ENCODE measurements at places on chromosomes 6 and 20.

DNA sequence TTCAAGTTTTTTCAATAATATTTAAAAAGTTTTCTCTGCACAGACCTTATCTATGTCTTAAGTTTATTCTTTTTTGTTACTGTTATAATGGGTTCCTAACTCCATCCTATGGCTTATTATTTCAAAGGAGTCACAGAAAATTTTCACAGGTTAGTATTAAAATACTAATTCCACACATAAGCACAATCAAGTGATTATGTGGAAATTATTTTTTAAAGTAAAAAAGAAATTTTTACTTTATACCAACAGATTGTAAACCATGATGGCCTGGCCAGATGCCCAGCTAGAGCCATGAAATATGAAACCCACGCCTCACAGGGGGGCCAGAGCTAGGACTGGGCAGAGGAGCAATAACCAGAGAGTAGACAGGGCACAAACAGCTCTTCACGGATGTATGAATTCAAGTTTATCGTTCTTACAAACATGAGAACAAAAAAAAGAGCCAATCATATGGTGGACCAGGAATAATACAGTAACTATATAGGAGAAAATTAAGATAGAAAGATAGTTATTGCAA lies 34.0 kb downstream of the NUDT3 start:
- DNase-seq, result no peak

GRCh38 chr20:40815156-40816038 lies 126.4 kb upstream of the MAFB start:
- DNase-seq, result no peak

GRCh38 chr20:5548902-5549599 lies 201.2 kb upstream of the SHLD1 start:
- no peak for DNase-seq

GRCh38 chr6:42226161-42226611 lies 8.5 kb upstream of the MRPS10 start:
- peak; percentile 25 for DNase-seq

DNA sequence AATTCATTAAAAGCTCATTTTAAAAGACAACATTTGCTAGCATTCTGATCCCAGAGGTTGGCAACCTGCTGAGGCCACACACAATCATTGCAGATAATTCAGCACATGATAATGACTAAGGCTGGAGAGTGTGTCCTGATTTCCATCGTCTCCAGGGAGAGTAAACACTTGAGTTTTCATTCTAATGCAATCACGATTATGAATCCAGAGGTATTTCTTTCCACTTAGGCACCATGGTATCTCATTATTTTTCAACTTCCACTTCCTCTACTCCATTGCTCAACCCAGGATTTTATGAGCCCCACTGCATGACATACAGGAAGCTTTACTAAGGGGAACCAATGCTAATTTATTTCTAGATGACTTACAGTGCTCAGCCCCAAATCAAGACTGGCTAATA lies 273.8 kb upstream of the AGPAT4 start:
- no peak for DNase-seq

- no peak for DNase-seq
These were observed 170.3 kb downstream of the TSHZ2 start for GRCh38 chr20:53142225-53143127.

GRCh38 chr6:161038229-161039031 lies 46.9 kb downstream of the MAP3K4 start:
- peak; percentile 15 for DNase-seq

DNA sequence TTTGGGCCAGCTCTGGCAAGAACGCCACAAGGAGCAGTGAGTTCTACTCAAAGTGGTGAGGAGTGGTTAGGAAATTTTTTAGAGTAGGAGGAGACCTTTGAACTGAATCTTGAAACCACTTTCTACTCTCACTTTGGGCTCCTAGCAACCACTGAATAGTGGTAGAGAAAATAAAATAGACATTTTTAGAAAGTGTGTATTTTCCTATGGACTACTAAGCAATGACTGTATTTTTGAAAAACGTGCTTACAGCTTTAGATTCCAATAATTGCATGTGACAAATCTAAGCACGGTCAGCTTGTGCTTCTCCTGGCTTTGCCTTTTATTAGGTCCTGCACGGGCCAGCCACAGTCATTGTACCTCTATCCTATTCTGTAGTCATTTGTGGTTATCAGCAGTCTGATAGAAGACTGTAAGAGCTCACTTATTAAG lies 8.7 kb upstream of the IFNGR1 start:
- no peak for DNase-seq

- DNase-seq, result no peak
These were observed 316.8 kb downstream of the TFAP2C start for GRCh38 chr20:56945901-56946300.

- DNase-seq, result no peak
These were observed 74.8 kb downstream of the JARID2 start for GRCh38 chr6:15320693-15321092.

DNA sequence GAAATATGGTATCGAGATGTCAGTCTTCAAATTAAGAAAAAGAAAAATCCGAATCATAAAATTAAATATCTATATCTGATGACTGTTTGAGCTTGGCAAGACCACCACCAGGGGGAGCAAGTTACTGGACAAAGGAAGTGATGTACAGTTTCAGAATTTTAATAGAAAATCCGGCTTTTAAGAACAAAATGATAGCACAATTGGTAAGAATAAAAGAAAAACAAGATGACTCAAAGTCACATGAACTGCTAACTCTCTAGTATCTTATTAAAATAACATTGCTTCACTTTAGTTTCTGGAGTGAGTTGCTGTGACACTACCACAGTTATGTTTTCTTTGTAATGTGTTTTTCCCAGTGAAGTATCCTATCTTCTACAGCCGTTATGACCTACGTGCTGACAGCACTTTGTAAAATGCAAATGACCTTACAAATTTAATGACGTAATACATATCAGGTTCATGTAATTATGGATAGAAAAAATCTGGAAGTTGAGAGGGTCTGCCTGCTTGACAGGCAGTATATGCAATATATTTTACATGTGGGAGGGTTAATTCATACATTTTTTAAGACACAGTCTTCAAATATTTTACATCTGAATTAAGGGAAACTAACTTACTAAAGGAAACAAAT lies 405.3 kb upstream of the HS3ST5 start:
- DNase-seq, result no peak

GRCh38 chr6:131685266-131685780 lies 15.9 kb downstream of the OR2A4 start:
- no peak for DNase-seq

- no peak for DNase-seq
These were observed 92.6 kb upstream of the RIPOR2 start for GRCh38 chr6:25028328-25028727.

- no peak for DNase-seq
These were observed 11.2 kb upstream of the GMNN start for GRCh38 chr6:24763578-24763977.

- no peak for DNase-seq
These were observed 37.8 kb downstream of the ZC2HC1B start for GRCh38 chr6:143901885-143902750.

DNA sequence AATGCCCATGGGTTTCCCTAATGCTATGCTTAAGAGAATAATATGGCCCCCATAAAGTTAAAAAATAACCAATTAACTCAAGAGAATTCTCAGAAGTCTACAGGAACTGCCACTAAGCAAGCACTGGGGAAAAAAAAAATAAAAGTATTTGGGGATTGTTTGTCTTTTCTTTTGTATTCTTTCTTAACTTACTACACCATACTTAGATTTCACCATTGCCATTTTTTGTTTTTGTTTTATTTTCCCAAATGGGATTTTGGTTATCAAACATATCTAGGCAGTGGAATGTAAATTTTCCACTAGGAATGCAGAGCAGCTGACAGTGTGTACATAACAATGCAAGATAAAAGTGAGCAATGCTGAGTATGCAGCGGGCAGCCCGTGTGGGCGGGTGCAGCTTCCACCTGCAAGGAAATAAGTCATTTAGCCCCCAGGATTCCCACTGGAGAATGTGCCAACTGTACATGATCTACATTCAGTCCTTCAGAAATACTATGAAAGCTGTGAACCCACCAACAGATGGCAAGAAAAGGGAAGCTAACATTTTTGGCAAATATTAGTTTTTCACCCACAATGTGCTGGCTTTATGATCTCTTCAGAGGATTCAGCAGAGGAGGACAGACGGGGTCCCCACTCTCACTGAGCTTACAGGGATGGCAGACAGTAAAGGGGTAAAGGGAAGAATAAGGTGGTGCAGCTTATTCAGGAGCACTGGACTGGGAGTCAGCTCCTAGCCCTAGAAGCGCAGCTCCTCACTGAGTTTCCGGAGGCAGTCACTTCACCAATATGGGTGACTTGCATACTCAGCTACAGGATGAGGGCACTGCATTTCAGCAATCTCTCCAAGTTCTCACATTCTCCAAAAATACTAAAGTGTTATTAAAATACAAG lies 44.4 kb downstream of the DCDC2 start:
- DNase-seq, result peak; percentile 17

DNA sequence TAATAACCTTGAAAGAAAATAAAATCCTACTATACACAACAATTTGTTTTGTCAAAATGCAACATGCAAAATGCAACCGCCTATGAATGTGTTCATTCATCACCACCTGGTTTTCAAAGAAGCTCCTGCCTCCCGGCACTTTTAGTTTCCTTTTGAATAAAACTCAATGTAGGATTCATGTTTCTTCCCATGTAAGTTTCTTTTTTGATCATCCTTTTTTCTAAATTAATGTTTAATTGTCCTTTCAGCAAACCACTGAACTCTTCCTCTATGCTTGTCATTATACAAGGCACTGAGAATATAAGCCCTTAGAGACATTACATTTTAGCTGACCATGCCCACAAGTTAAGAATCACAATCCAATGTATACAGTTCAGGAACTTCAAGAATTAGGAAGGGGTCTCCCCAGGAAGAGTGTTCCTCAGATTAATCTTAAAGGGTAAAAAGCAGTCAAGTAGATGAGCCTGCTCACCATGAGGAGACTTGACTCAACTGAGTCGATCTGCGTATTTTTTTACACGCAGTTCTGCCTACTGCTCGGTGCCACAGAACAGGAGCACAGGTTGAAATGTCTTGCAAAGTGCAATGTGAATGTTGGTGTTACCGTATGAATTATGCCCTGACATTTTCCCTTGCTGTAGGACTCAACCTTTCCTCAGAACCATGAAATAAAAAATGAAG lies 7.2 kb upstream of the THEMIS start:
- no peak for DNase-seq

- DNase-seq, result peak; percentile 71
These were observed 8.8 kb upstream of the NDRG3 start for GRCh38 chr20:36754656-36755222.

DNA sequence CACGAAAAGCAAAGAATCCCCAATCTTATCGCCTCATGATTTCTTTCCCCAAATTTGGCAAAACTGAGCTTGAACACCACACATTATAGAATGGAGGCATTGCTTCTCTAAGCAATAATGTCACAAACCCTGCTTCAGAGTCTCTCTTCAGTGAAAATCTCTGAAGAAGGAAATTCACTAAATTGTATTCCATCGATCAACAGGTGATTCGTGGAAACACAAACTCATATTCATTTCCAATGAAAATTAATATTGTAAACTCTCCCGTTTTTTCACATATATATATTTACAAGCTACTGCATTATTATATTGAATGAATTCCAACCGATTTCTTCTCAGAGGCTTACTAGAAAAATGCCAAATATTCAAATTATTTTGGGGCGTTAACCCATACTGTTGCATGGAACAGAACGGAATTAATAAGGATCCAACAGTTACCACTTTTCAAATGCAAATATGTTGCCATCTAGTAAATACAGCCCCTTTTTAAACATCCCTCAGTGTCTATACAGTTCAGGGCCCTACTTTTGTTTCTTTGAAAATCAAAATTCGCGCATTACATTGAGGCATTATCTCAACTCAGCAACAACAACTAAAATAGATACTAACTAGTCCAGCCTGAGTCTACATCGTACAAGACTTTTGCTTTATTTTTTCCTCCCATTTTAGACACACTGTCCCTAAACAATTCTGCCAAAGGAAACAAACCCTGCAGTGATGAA lies 1.3 kb downstream of the KIF13A start:
- DNase-seq, result no peak

GRCh38 chr6:168888102-168888501 lies 365.5 kb downstream of the THBS2 start:
- DNase-seq, result no peak

GRCh38 chr6:129643176-129643575 lies 66.8 kb downstream of the ARHGAP18 start:
- no peak for DNase-seq

- DNase-seq, result no peak
These were observed 8.9 kb upstream of the HLA-B start for GRCh38 chr6:31365864-31366263.

- no peak for DNase-seq
These were observed 748.2 kb upstream of the NRSN1 start for GRCh38 chr6:23377830-23378229.

GRCh38 chr20:38452880-38453624 lies 17.9 kb upstream of the SNHG17 start:
- peak; percentile 44 for DNase-seq

DNA sequence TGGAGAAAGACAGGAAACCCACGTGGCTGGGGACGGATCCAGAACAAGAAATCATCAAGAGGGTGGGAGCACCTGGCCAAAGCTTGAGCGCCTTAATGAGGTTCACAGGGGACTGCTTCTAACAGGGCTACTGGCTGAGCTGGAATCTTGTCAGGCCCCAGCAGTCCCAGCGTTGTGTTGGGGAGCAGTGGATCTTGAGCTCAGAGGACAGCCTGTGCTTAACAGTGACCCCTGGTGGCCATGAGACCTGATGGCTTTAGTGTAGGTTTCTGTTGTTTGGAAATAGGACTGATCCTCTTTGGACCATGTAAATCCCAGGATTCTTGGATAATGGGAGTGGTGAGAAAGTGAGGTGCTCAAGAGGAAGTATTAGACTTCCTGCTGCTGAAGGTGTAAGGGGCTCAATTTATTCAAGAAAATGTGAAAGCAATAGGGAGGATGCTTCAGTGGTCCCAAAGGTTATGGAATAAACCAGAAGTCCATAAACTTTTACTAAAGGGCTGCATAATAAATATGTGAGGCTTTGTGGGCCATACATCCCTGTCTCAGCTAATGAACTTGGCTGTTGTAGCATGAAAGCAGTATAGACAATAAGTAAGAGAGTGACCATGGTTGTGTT lies 216.2 kb downstream of the NFATC2 start:
- no peak for DNase-seq

DNA sequence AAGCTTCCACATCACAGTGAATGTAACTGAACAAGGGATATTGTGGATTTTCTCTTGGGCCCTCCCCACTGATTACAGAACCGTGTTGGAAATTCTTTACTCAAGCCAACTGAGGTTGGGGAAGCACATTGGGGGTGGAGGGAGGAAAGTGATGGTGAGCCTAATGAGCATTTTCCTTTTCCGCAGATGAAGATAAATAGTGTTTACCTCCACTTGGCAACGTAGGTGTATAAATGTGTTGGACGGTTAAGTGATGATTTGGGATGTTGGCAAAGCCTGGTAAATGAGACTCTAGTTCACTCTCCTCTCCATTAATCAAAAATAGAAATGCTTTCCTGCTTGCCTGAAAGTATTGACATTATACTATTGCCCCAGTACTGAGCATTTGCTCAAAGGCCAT lies 27.1 kb upstream of the NRN1 start:
- DNase-seq, result no peak

- DNase-seq, result no peak
These were observed 124.7 kb downstream of the TMEM242 start for GRCh38 chr6:157198425-157199279.

Measured in H54 (cell line).